ENCODE measurements at places on chromosomes 5 and 9. TPM values are rescaled to one million over a fixed set of nuclear protein-coding genes. Genes with fewer than 3 reads are reported as not detected.

- no peak for DNase-seq
Measured at GRCh38 chr9:71690063-71690688, 78.1 kb downstream of the CEMIP2 start.

The TAS2R1 gene
- total RNA-seq, result not detected

- DNase-seq, result no peak
Measured at GRCh38 chr5:6338871-6339270, 39.5 kb downstream of the MED10 start.

DNA sequence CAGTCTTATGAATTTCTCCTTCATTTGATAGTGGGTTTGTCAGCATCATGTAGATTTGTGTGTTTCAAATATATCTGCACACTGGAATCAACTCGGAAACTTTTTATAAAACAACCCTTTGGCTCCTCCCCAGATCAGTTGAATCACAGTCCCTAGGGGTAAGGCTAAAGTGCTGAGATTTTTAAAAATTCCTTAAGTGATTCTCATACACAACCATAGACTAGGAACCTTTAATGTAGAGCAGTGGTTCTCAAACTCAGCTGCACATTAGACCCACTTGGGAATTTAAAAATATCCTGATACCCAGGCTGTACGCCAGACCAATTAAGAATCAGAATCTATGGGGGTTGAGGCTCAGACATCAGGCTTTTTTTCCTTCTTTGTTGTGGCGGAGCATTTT lies 17.5 kb upstream of the JAK2 start:
- no peak for DNase-seq

The CACFD1 gene
- total RNA-seq, result 9.2 TPM

- DNase-seq, result peak; percentile 16
Measured at GRCh38 chr9:110932863-110933262, 105.4 kb downstream of the LPAR1 start.

The TICAM2 gene
- total RNA-seq, result 6.9 TPM

The TTC39B gene
- 7.1 TPM for total RNA-seq

DNA sequence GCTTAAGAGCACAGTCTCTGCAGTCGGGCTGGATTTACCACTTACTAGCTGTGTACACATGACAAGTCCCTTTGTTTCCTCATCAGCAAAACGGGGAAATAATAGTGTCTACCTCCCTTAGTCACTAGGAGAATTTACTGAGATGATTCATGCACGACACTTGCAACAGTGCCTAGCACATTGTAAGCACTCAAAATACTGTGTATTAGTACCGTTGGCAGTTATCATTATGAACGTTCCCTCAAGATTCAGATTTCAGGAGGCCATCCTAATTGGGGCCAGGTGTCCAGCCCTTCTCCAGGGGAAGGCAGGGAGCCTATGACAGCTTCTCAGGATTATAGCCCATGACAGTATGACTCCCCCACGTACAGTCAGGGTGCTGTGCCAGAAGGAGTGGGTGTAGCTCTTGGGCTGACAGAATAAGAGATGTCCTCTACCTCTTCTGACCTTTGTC lies 164.3 kb downstream of the DOCK2 start:
- peak; percentile 64 for DNase-seq

The IFNK gene
- not detected for total RNA-seq

DNA sequence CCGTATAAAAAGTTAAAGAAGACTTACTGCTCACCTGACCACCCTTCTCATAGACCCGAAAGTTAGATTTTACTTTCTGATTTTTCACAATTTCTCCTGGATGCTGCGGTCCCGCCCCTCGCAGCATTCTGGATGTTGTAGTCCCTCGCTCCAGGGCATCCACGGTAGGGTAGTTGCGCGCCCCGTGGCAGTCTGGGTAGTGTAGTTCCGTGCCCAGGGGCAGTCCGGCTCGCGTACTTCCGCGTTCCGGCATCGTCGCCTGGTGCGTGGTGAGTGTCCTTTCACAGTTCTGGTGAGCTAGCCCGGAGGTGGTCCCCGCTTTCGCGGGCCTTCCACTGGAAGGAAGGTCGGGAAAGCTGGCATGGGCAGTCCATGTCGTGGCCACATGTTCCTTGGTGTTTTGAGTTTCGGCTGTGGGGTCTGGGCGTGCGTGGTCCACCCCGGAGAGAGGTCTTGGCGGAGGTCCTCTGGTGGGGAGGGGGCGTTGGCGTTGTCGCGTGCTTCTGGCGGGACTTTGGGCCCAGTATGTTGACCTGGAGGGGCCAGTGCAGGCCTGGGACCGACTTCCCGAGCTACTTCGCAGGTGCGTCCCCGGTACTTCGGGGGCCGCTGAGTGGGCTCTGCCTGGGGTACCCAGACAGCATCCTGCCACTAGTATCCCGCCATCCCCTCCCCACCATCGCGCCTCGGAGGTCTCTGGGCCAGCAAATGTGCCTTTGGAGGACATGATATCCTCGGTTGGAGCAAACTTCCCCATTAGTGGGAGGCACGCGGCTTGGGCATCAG lies at the start of gene ZNF169:
TSS of gene ZNF169 (plus strand) at position 222 of the 786 bp plus-strand sequence. CDS start 19,515 bp downstream, outside the sequence.
- DNase-seq, result peak; percentile 68

The GLRX gene
- total RNA-seq, result 43.6 TPM

GRCh38 chr5:109878887-109879286 lies 189.2 kb downstream of the MAN2A1 start:
- no peak for DNase-seq

The PCA3 gene
- 0.05 TPM for total RNA-seq

GRCh38 chr5:138733509-138733908 lies 19.7 kb upstream of the CTNNA1 start:
- no peak for DNase-seq

DNA sequence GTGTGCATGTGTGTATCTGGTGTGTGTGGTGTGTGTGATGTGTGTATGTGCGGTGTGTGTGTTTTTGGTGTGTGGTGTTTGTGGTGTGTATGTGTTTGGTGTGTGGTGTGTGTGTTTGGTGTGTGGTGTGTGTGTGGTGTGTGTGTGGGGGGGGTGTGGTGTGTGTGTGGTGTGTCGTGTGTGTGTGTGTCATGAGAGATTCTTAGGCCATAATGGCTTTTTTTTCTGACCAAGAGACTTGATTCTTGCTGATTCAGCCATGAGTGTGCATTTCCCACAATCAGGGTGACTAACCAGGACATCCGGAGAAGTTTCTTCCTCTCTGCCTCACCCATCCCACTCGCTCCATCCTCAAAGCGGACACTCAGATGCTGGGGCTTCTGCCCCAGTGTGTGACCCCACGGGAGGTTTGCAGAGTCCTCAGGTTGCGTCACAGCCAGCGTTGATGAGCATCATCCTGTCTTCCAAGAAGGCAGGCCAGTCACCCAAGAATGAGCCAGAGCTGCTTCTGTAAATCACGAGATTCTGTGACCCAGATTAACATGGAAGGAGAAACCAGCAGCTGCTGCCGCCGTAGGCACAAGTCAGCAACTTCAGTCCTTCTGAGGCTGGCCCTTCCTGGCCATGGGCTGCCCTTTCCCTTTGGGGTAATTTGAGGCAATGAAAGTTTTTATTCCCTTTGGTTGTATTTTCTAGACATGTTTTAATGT lies 12.5 kb upstream of the CTSL start:
- peak; percentile 98 for DNase-seq

DNA sequence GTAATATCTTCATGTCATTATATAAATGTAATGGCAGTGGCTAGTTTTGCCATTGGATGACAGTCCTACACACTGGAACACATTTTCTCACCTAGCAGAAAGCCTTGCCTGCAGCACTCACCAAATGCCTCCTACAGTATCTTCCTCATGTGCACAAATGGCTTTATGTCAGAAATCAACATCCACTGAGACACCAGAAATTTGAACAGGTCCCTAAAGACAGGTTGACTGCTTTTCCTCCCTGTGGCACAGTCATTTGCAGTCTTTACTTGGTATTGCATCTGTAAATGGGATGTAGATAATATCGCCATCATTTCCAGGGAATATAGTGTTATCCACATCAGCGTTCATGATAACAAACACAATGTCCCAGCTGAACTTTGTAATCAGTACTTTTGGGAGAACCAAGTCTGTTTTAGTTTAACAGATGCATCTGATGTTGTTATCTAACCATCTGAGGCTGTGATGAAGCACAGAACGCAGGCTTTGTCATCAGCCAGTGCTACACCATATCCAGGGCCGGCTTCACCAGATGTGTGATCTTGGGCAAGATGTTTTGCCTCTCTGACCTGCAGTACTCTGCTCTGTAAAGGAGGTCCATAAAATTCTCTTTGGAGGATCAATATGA lies 83.9 kb upstream of the TAS2R1 start:
- no peak for DNase-seq

- no peak for DNase-seq
Measured at GRCh38 chr5:1163879-1164278, 37.5 kb upstream of the SLC6A19 start.

GRCh38 chr5:126965061-126965475 lies 65.3 kb downstream of the MARCHF3 start:
- DNase-seq, result peak; percentile 13

DNA sequence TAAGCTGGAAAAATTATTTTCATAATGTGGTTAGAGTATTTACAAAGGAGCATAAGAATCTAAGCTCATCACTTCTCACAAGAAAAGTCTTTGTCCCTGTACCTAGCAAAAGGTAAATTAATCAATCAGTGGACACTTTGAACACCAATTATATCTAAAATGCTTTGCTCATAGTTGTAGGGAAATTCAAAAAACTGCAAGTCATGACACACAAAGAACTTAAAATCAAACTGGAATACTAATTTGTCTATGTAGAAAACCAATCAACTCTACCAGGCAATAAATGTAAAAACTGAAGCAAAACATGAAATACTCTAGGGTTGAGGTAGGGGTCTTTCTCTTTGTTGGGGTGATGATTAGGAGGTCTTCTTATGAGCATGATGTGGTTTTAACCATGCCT lies 135.5 kb downstream of the PRKACG start:
- no peak for DNase-seq

DNA sequence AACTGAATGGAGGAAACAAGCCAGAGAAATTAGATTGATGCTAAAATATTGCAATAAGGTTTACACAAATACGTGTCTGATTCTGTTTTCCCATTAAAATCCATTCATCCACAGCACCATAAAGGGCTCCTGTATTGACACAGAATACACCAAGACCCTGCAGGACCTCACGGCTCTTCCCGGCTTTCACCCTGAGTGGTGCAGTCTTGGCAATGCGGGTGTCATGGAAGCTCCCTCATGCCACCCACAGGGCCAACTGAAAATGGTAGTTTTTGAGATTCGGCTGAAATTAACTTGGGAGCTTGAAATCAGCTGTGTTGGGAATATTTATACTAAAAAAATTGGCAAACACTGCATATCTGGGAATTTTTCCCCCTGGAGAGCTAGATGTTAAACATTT lies 17.3 kb upstream of the EXOC3 start:
- DNase-seq, result no peak
